ENCODE measurements at places on chromosomes 1 and 21.
A peak's percentile ranks its signal among the peaks of the same experiment; 100 is the strongest.

DNA sequence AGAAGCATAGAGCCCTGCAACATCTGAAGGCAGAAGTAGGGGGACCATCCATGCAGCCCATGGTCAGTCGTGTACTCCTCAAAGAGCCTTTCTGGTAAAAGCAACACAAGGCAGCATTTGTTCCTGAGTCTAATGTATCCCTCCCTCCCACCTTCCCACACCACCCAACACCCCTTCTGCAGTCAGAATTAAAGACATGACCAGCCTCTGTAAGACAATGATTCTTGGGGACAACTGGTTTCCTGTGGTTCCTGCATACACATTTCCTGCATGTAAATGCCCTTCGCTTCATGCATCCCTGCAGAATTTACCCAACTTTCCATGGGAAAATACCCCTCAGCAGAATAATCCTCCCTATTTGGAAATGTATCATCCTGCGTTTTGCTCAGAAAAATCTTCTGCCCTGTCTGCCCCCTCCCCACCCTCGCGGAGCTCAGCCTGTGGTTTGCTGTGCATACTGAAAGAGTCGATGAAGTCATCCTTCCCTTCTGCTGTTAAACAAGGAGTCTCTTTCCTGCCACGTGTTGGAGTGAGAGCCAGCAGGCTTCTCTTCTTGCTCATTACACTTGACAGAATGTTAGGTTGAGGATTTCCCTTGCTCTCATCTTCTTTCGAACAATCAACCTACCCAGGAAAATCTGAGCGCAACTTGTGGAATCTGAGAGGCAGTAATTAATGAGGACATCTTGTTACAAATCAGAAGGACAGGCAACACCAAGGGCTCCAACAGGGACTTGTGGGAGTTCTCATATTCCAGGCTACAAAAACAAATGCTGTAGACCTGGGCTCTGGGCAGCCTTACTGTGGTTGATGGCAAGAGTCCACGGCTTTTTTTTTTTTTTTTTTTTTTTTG, 4.7 kb downstream of the TNN start:
- peak; percentile 71 for DNase-seq

- no peak for DNase-seq
Measured at GRCh38 chr1:234658138-234658537, 48.2 kb upstream of the IRF2BP2 start.

DNA sequence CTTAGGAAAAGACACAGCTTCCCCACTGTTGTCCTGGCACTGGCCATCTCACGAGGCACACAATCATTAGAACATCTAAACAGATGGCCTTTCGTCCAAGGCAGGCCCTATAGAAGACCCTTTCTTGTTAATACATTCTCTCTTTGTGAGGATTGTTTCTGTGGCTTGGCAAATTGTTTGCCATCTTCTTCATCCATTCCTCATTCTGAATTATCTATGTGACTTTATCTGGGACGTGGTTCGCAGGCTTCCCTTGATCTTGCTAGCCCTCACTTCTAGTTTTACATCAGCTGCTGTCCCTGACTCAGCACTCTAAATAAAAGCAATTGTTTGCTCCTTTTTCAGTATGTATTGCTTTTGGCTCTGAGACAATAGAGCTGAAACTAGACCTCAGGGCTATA, 101.1 kb upstream of the ZC3H11B start:
- DNase-seq = no peak

- DNase-seq = no peak
Measured at GRCh38 chr21:46114963-46115362, 17.1 kb downstream of the COL6A2 start.

DNA sequence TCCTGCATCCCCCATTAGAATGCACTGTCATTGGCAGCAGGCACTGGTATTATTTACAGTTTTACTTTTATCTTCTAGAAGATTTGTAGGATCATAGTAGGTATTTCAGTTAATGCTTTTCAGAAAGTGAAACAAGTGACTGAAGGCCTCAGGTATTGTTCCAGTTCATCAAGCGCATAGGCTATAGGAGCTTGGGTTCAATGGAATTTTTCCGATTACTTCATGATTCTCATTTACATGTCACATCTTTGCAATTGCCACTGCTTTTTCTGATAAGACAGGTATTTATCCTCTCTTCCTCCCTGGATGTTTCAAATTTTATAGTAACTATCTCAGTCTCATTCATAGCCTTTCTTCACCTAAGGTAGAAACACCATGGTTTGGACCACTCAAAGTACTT, 161.3 kb downstream of the NTPCR start:
- DNase-seq = no peak

DNA sequence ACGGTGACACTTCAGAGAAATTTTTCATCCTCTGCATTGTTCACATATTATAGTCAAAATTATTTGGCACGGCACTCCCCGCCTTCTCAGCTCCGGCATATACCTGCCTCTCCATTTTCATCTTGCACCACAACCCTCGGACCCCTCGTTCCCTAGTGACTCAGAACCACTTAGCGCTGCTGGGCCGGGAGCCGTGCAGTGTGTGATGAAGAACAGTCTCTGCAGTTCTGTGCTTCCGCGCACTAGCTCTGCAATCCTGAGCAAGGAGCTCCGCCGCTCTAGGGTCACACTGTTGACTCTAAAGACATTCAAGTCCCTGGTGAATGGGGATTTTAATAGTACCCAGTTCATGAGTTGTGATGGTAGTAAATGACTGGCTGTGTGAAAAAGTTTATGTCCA, 221.2 kb downstream of the SLC35F3 start:
- no peak for DNase-seq

DNA sequence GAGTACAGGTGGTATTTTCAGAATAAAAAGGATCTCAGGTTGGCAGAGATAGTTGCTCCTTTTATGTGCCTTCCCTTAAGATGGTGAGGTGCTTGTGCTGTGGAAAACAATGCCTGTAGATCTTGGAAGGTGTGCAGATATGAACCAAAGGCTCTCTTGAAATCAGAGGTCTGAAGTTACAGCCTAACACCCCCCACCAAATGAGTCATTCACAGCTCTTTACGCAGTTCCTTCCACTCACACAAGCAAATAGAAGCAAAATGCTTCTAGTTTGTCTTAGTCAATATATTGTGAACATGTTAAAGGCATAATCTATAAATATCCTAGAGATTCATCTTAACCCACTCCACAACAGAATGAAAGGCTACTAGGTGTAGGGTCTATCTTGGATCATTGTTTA, 128.9 kb upstream of the NR5A2 start:
- no peak for DNase-seq

DNA sequence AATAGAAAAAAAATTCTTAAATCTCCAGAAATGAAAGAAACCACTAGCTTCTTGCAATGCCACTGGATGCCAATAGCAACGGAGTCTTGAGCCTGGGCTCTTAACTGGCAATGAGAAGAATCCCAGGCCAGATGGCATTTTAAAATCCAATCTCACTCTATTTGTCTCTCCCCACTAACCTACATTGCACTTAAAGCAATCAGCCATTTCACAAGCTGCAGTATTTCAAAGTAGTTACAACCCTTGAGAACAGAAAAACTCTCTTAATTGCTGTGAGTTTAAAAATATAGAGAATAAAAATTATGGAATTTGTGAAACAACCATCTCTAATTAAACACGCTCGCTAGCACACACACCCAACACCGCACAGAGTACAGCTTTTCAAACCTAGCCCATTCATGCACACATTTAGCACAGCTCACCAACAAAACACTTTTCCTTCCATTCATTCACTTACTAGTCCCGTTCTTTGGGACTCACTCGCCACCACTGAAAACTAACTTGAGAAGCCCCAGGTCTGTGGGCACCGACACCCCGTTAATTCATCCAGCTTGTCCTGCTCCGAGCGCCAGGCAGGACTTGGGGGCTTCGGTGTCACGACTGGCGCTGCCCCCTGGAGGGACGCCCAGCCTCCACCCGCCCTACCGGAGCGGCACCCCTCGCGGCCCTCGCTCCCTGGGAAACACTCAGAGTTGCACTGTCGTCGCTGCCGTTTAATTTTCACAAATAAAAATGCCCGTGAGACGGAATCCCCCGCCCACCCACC, 1.0 kb downstream of the DDAH1 start:
- DNase-seq = no peak

GRCh38 chr1:111599781-111600693, 19.6 kb upstream of the RAP1A start:
- no peak for DNase-seq

DNA sequence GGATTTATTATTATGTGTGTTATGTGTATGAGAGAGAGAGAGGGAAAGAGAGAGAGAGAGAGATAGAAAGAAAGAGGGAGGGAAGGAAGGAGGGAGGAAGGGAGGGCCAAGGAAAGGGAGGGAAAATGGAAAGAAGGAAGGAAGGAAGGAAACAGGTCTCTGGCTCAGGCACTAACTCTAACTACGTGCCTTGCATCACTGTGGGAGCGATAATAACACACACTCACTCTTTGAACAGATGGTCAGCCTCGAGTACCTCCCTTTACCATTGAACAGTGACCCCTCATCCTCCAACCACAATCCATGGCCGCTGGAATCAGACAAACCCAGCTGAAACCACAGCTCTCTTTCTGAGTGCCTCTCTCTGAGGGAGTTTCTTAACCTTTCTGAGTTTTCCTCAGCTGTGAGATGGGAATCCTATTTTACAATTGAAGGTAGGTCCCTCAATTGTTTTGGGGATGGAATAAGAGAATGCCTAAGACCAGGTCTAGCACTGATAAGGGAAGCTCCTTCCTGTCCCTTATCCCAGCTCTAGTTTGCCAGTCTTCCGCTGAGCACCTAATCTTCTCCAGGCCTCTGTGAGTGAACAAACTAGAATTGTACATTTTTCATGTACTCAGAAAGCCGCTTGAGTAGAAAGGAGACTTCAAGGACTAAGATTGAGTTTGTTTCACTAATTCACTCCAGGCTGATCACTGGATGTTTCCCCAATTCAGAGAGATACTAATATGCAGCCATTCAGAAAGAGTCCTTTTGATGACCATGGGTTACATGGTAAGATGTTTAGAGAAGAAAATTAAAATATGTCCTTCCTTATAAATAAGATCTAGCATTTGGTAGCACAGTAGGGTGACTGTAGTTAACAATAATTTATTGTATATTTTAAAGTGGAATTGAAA, 62.8 kb downstream of the IRF2BP2 start:
- DNase-seq = no peak

DNA sequence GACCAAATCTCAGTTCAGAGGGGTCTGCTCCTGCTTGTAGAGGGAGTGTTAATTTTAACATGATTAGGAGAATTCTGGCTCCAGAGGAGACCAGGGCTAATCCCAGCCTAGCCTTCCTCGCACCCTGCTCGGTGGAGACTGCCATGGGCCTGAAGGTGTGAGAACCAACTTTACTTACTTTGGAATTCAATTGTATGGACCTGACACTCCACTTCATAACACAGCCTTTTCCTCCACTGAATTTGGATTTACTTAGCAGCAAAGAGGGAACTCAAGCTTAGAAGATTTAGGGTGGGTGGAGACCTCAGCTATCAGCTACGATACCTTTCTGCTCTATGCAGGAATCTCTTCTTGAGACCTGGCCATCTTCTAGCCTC, 11.5 kb downstream of the PLXNA2 start:
- no peak for DNase-seq

DNA sequence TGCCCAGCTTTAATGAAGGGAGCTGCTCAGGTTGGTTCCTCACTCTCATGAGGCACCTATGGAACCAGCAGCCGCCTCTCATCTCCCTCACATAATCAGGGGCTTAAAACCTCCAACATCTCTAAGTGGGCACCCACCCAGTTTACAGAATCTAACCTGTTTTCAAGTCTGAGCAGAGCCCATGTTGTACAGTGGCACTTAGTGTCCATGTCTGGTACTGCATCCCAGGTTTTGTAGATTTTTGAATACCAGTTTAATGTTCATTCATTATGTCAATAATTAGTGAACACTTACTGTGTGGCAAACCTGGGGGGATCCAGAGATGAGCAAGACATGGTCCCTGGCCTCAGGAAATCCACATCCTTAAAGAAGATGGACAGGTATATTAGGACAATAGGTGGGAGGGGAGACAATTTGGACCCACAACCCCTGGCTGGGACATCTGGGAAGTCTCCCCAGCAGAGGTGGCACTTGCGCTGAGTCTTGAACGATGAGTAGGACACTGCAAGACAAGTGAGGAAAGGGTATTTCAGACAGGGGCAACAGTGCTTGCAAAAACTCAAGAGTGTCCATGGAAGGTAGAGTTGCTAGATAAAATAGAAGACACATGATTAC, 83.3 kb downstream of the LACTBL1 start:
- DNase-seq = no peak

GRCh38 chr21:32535612-32536011, 49.7 kb downstream of the TCP10L start:
- DNase-seq = no peak

- DNase-seq = no peak
Measured at GRCh38 chr21:41926117-41926806, 27.6 kb downstream of the C2CD2 start.

- no peak for DNase-seq
Measured at GRCh38 chr1:240021709-240022108, 70.0 kb upstream of the FMN2 start.

DNA sequence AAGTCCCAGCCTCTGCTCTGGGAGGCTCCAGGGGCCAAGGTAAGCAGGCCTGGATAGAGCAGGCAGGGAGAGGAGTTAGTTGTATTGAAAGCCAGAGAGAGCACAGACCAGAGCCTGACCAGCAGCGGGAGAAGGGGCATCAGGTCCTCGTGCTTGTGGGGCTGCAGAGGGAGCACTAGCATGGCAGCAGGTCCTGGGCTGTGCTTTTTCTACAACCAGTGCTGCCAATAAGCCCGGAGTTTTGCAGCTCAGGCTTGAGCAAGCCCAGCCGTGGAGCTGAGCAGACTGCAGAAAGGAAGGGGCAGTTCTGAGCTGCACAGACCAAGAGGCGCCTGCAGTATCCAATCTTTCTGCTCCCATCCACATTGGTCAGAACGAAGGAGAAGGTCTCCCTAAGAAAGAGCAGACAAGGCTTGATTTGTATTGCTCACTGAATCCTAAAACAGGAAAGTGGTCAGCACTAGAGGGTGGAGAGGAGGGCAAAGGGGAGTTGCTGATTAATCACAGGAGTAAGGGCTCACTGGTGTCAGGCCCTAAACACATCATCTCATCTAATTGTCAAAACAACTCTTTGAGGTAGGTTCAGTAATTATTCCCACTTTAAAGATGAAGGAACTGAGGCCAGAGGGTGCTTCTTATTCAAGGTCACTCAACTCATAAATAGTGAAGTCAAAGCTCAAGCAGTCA, 2.7 kb downstream of the DENND2D start:
- DNase-seq = no peak

GRCh38 chr1:53166912-53167311, 24.5 kb upstream of the SLC1A7 start:
- no peak for DNase-seq

GRCh38 chr1:46749404-46749803, 30.5 kb upstream of the EFCAB14 start:
- no peak for DNase-seq

DNA sequence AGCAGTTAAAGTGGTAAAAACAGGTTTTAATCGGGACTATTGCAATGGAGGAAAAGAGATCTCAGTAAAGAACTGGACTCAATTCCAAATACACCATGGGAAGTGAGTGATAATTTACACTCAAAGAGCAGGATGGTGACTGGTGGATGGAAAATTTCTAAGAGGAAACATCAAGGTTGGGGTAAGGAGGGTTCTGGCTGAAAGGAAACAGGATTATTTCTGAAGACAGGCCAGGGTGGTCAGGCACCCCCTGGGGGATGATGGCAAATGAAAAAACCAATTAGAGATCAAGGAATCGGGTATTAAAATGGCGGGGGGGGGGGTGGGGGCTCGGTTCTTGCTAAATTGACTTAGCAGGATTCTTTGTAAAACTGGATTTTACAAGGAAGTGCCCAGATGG, 12.3 kb upstream of the HSD11B1 start:
- DNase-seq = no peak

GRCh38 chr1:78155121-78155520, 109.4 kb downstream of the GIPC2 start:
- DNase-seq = no peak
